ENCODE measurements at places on chromosomes 7 and 10.

GRCh38 chr10:130761788-130762301 is 549.7 kb downstream of the TCERG1L start:
- H3K27me3 ChIP-seq, result no peaks in the 10 kb centered on the region
- no peaks in the 10 kb centered on the region for H3K4me1 ChIP-seq
- no peaks in the 10 kb centered on the region for H3K36me3 ChIP-seq
- no peak for DNase-seq
- no peak overlapping the region for H3K27ac ChIP-seq

GRCh38 chr7:130733931-130734814 is at the start of gene KLF14:
Gene KLF14 (minus strand): TSS chr7:130734207. CDS start chr7:130734033, 174 bp downstream.
- no peaks in the 10 kb centered on the region for H3K36me3 ChIP-seq
- H3K27me3 ChIP-seq, result peaks cover 97% of the 10 kb centered on the region
- H3K27ac ChIP-seq, result no peak within 1 kb of the TSS
- no peaks in the 10 kb centered on the region for H3K4me1 ChIP-seq

DNA sequence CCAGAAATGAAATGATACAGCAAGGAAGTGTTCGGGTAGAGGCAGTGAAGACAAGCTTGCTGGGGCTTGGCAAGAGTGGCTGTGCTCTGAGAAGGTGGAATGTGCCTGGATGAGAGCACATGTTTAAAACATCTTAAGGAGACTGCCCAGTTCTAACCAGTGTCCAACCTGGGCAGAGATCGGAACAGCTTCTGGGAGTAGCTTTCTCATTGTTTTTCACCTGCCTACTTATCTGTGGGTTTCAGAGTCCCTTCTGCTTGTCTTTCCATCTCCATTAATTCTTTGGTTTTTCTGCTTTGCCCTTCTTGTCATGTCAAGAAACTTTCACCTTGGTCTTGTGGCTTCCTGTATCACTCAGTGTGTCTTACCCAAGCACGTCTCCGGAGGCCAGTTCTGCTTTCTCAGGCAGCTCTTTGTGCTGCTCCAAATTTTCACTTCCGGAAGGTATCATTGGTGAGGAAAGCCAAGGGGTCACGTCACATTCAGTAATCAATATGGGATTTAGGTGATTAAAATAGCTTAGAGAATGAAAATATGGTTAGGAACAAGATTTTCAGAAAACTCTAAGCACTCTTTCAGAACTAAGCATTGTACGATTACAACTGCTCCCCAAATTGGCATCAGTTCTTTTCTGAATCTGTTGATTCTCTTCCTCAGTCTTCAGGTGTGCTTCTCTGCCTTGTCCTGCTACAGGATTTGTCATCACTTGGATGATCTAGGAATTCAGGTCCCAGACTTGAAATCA is 5.5 kb upstream of the LAMB4 start:
- no peak overlapping the region for H3K4me3 ChIP-seq
- no peaks in the 10 kb centered on the region for H3K36me3 ChIP-seq
- H3K4me1 ChIP-seq, result peaks cover 9% of the 10 kb centered on the region
- H3K27ac ChIP-seq, result no peak overlapping the region
- no peak for DNase-seq
- H3K27me3 ChIP-seq, result no peaks in the 10 kb centered on the region

- H3K4me3 ChIP-seq, result no peak overlapping the region
- no peak for DNase-seq
- H3K4me1 ChIP-seq, result peaks cover 11% of the 10 kb centered on the region
- no peaks in the 10 kb centered on the region for H3K27me3 ChIP-seq
These were observed 51.9 kb upstream of the CAPZA2 start for GRCh38 chr7:116810267-116811116.

- peak overlapping the region; percentile 70 for H3K4me3 ChIP-seq
- DNase-seq, result peak; percentile 95
- H3K36me3 ChIP-seq, result no peaks in the 10 kb centered on the region
- peaks cover 86% of the 10 kb centered on the region for H3K27me3 ChIP-seq
- no peak overlapping the region for H3K27ac ChIP-seq
These were observed 7.1 kb downstream of the SHH start for GRCh38 chr7:155804897-155805825.

DNA sequence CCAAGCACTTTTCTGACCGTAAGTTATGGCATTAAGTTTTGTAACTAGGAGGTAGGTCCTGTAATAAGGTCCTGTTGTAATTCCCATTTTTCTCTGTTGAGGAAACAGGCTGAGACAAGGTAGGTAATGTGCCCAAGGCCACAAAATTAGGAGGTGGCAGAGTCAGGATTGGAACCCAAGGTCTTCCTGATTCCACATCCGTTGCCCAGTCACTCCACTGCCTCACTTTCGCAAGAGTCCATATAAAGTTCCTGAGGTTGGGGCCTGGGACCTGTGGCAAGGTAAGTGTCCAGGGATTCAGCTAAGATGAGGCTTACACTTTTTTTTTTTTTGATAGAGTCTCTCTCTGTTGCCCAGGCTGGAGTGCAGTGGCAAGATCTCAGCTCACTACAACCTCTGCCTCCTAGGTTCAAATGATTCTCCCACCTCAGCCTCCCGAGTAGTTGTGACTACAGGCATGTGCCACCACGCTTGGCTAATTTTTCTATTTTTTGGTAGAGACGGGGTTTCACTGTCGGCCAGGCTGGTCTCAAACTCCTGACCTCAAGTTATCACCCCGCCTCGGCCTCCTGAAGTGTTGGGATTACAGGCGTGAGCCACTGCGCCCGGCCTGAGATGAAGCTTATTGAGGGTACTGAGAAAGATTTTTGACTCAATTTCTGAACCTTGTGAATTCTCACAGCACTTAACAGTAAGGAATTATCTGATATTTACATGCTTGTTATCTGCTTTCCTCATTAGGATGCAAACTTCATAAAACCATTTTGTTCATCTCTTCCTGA is 20.3 kb upstream of the GNA12 start:
- no peaks in the 10 kb centered on the region for H3K27me3 ChIP-seq
- no peak overlapping the region for H3K27ac ChIP-seq
- H3K36me3 ChIP-seq, result no peaks in the 10 kb centered on the region
- H3K4me1 ChIP-seq, result no peaks in the 10 kb centered on the region

DNA sequence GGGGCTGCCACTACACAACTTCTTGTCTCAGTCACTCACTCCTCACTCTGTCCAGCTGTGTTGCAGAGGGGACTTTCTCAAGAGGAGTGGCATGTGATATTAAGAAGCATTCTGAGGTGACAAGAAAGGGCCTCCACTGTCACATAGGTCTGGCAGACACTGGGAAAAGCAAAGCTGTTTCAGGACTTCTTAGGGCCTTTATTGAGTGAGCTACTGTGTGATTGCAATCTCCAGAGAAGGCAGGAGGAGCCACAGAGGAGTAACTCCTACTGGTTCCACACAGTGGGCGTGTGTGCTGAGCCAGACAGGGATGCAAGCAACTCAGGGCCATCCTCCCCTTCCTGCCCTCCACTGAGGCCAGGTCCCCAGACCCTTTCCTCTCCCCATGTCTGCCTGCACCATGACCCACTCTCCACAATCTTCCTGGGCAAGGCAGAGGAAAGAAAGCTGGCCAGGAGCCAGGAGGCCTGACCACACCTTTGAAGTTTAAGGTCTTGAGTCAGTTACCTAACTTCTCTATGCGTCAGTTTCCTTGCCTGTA is 262.0 kb upstream of the ZMIZ1 start:
- no peak overlapping the region for H3K4me3 ChIP-seq
- peaks cover 4% of the 10 kb centered on the region for H3K4me1 ChIP-seq
- no peaks in the 10 kb centered on the region for H3K36me3 ChIP-seq
- H3K27ac ChIP-seq, result no peak overlapping the region
- peaks cover 10% of the 10 kb centered on the region for H3K27me3 ChIP-seq

- peaks cover 15% of the 10 kb centered on the region for H3K36me3 ChIP-seq
- H3K4me3 ChIP-seq, result no peak overlapping the region
- no peak for DNase-seq
These were observed 99.6 kb downstream of the ZMYND11 start for GRCh38 chr10:234708-235406.

GRCh38 chr7:127338122-127338521 is 54.4 kb downstream of the ZNF800 start:
- no peaks in the 10 kb centered on the region for H3K4me1 ChIP-seq
- no peak for DNase-seq
- H3K4me3 ChIP-seq, result no peak overlapping the region
- H3K27me3 ChIP-seq, result peaks cover 20% of the 10 kb centered on the region

DNA sequence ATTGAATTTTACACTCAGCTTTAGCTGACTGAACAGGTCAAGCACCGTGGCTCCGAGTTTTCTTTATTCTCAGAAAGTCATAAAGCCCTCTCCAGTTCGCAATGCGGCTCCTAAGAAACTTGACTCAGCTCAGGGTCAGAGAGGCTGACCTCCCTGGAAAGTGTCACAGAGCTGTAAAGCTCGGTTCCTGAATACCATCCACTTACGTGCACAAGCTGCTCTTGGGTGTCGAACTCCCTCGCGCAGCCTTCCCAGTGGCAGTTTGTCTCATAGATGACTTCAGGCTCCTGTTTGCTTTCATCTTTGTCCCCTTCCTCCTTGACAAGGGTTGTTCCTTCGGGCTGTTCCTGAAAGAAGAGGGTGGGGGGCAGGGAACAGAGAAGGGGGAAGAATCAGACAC is 213.7 kb downstream of the GLI3 start:
- H3K27ac ChIP-seq, result peak overlapping the region; percentile 58
- no peaks in the 10 kb centered on the region for H3K4me1 ChIP-seq
- no peak overlapping the region for H3K4me3 ChIP-seq
- no peaks in the 10 kb centered on the region for H3K27me3 ChIP-seq
- DNase-seq, result no peak

DNA sequence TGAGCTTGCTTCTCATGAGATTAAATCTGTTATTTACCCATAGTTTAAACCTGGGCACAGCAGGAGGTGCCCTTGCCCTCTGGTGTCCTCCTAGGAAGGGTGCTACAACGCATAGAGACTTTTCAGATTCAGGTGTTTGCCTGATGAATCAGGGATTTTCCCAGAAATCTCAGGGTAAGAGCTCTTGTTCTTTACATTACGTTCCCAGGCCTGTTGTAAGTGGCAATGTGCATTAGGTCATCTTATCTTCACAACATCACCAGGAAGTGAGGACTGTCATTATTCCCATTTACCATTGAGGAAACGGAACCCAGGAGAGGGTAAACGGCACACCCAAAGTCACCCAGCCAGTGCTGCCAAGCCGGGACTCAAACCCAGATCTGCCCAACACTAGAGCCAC is 73.0 kb downstream of the NHLRC2 start:
- H3K27ac ChIP-seq, result no peak overlapping the region
- H3K36me3 ChIP-seq, result no peaks in the 10 kb centered on the region

- peaks cover 12% of the 10 kb centered on the region for H3K36me3 ChIP-seq
- no peak overlapping the region for H3K27ac ChIP-seq
- no peaks in the 10 kb centered on the region for H3K4me1 ChIP-seq
- no peaks in the 10 kb centered on the region for H3K27me3 ChIP-seq
- no peak for DNase-seq
- no peak overlapping the region for H3K4me3 ChIP-seq
These were observed 12.3 kb downstream of the STX1A start for GRCh38 chr7:73707045-73707631.

- H3K4me3 ChIP-seq, result no peak within 1 kb of the TSS
- H3K27me3 ChIP-seq, result peaks cover 23% of the 10 kb centered on the region
- H3K27ac ChIP-seq, result no peak within 1 kb of the TSS
- peak; percentile 95 for DNase-seq
These were observed at the start of gene ACTL6B for GRCh38 chr7:100655908-100656674. Gene ACTL6B (minus strand): TSS chr7:100656448. CDS start chr7:100656354, 94 bp downstream.

DNA sequence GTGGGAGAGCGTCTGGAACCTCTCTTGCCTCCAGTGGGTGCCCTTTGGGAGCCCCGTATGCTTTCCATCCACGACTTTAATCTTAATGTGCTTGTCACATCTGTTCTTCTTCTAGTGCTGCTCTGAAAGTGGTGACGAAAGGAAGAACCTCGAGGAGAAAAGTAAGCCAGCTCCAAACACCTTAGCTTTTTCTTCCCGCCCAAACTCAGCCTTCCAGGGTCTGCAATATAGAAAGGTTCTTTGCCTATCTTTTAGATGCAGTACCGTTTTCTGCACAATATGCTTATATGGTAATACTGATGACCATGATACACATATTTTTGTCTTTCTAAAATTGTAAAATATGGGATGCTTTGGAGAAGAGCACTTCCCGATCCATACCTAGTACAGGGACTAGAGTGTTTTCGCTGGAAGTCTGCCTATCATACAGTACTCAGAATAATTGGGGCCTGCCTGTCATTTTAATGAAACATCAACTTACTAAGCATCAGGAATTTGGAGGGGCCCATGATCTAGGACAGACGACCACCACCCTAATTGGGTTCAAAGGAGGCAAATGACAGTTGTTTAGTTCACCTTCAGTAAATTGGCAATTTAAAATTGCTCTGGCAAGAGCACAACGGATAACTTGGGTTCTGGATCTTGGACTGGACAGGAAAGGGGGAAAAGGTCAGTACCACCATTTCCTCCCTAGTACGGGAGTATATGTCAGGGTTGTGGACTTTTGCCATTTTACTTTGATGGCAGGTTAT is 884 bp downstream of the RINT1 start:
- H3K27me3 ChIP-seq, result no peaks in the 10 kb centered on the region
- H3K4me1 ChIP-seq, result no peaks in the 10 kb centered on the region
- H3K4me3 ChIP-seq, result peak overlapping the region; percentile 97
- H3K27ac ChIP-seq, result no peak overlapping the region

- H3K4me3 ChIP-seq, result no peak overlapping the region
- H3K4me1 ChIP-seq, result no peaks in the 10 kb centered on the region
- no peaks in the 10 kb centered on the region for H3K36me3 ChIP-seq
- DNase-seq, result no peak
- H3K27ac ChIP-seq, result no peak overlapping the region
These were observed 55.3 kb downstream of the TCAF1 start for GRCh38 chr7:143846692-143847091.

- H3K36me3 ChIP-seq, result no peaks in the 10 kb centered on the region
- DNase-seq, result peak; percentile 35
- no peak overlapping the region for H3K27ac ChIP-seq
- H3K4me3 ChIP-seq, result no peak overlapping the region
- H3K27me3 ChIP-seq, result no peaks in the 10 kb centered on the region
These were observed 3.1 kb upstream of the INPP5A start for GRCh38 chr10:132534391-132535064.

- H3K4me3 ChIP-seq, result peak within 1 kb of the TSS; percentile 86
- peaks cover 61% of the 10 kb centered on the region for H3K27me3 ChIP-seq
- H3K27ac ChIP-seq, result peak within 1 kb of the TSS; percentile 99
- H3K36me3 ChIP-seq, result no peaks in the 10 kb centered on the region
- H3K4me1 ChIP-seq, result peaks cover 9% of the 10 kb centered on the region
These were observed at the start of gene GLI3 for GRCh38 chr7:42236976-42237810. Gene GLI3 (minus strand): TSS chr7:42237209. CDS start chr7:42223253, 13,956 bp downstream.

DNA sequence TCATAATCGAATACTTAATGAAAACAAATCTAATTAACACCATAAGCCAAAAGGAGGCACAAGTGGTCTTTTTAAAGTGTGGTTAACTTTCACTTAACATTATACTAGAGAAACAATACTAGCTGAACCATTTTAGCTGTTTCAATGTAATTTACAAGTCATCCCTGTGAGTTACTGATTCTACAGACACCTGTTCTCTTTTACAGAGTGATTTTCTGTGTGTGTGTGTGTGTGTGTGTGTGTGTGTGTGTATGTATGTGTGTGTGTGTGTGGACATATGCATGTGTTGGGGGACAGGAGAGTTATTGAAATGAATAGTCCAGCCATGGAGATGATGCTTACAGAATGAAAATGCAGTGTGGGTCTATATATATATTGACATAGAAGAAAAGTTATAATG is 200.2 kb downstream of the DNAJC1 start:
- no peaks in the 10 kb centered on the region for H3K27me3 ChIP-seq
- DNase-seq, result no peak
- H3K27ac ChIP-seq, result no peak overlapping the region
- peaks cover 25% of the 10 kb centered on the region for H3K4me1 ChIP-seq
- peaks cover 8% of the 10 kb centered on the region for H3K36me3 ChIP-seq

GRCh38 chr7:86949779-86950260 is 109.6 kb downstream of the ELAPOR2 start:
- H3K4me3 ChIP-seq, result no peak overlapping the region
- H3K27ac ChIP-seq, result no peak overlapping the region
- H3K4me1 ChIP-seq, result peaks cover 24% of the 10 kb centered on the region
- no peaks in the 10 kb centered on the region for H3K27me3 ChIP-seq
- DNase-seq, result no peak

All from endodermal cell (in vitro differentiated cells).